AG20443 (cell line): ENCODE measurements at places on chromosomes 3 and 15.
A peak's percentile ranks its signal among the peaks of the same experiment; 100 is the strongest.

DNA sequence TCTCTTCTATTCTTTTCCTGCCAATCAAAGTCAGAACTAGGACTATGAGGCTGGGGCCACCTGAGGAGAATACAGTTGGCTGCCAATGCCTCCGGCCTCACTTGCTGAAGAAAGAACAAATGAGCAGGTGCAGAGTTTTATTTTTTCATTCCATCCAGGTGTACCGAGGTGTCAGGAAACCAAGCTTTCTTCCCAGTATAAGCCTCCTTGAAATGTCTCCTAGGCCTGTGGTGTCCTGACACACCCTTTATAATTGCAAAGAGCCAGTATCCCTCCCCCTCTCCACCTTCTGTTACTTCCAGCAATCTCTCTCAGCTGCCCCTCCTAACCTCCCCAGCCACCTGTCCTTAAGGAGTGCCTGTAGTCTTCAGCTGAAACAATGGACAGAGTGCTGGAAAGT is 127.9 kb downstream of the SLC9A9 start:
- no peak for DNase-seq

GRCh38 chr3:119657887-119658702 is 2.3 kb downstream of the POPDC2 start:
- no peak for DNase-seq

GRCh38 chr15:45653702-45654424 is 19.0 kb downstream of the SQOR start:
- DNase-seq: no peak

GRCh38 chr3:102790747-102791325 is 356.0 kb downstream of the ZPLD1 start:
- DNase-seq: peak; percentile 55

DNA sequence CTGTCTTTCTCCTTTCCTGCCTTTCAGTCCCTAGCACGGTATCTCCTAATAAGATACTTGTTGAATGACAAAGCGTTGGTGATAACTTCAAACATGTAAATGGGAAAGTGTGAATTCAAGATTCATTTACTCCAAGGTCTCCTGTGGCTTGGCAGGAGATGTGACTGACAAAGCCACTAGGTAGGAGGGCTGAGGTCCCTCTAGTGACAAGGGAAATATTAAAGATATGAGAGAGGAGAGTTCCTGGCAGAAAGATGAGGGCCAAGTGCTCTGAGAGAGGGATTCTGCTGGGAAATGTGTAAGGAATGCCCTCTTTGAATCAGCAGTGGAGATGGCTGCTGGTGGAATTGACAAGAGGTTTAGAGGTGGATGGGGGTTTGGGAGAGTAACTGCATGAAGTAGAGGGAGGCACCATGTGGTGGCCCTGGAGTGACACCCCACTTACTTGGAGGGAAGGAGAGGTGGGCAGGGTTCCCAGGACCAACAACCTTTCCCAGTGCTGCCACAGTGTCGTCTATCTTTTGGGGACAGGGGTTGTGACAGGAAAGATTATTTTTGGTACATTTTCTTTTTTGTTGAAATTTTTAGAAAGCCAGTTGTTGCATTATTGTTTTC is 43.0 kb upstream of the SCAANT1 start:
- DNase-seq: no peak

DNA sequence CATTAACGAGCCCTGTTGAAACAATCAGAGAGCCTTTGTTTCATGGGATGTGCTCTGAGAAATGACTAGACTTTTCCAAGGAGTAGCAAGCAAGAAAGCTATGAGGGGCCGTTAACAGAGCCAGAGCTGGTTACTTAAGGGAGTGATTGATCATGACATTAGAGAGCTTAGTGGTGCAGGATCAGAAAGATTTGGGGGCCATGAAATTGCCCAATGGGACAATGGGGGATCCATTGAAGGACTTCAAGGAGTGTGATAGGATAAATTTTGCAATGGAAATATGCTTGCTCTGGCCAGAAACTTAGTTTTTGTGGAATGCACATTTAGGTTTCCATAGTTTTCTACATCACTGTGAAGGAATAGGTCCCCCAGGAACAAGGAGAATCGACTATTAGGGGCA is 45.6 kb downstream of the LRRC3B start:
- no peak for DNase-seq

DNA sequence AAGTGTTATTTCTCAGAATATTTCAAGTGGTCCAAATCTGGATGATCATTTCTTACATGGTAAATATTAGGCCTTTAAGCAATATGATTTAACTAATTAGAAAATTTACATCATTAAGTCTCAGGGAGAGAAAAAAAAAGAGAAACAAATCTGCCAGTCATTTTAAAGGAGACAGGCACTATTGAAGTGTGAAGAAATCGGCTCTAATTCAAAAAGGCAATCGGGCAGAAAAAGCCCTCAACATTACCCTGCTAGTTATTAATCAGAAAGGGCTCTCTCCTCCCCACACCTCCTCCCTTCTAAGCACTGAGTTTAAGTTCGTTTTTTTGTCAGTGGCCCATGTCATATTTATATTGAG is 215.9 kb downstream of the MEIS2 start:
- no peak for DNase-seq

GRCh38 chr3:178875836-178876235 is 195.8 kb downstream of the ZMAT3 start:
- no peak for DNase-seq

DNA sequence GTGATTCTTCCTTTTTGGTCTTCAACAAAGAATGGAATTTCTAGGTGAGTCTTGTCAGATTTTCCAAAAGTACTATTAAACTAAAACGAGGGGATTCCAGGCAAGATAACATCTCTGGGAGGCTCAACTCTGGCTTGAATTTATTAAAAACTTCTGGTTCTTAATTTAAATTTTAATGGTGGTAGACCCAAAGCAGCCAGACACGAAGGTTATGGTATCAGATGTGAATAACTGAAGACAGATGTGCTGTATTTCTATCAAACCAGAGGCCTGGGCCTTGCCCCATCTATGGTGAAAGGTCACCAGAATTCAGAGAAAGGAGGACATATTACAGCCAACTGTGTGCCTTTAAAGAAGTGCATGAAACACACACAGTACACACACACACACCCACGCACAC is 283.2 kb upstream of the ICE2 start:
- DNase-seq: no peak

DNA sequence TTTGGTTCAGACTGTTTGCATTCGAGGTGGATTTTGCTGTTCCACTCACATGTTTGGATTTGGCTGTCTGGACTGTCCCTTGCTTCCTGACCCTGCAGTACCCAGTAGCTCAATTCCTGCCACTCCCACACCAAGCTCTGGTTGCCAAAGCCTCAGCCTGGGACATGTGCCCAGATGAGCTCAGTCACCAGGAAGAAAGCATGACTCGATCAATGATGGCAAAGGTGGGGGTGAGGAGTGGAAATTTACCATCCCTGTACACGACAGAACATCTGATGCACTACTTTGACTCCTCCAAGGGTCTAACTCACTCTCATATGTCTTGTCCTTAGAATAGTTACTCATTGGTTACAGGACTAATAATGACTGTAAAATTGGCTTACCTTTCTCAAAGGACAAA is 45.2 kb downstream of the ZNF385D start:
- DNase-seq: peak; percentile 89

GRCh38 chr3:12569836-12570235 is 12.9 kb downstream of the MKRN2 start:
- no peak for DNase-seq

- DNase-seq: peak; percentile 85
Measured at GRCh38 chr15:47756872-47757271, 39.6 kb downstream of the SEMA6D start.

DNA sequence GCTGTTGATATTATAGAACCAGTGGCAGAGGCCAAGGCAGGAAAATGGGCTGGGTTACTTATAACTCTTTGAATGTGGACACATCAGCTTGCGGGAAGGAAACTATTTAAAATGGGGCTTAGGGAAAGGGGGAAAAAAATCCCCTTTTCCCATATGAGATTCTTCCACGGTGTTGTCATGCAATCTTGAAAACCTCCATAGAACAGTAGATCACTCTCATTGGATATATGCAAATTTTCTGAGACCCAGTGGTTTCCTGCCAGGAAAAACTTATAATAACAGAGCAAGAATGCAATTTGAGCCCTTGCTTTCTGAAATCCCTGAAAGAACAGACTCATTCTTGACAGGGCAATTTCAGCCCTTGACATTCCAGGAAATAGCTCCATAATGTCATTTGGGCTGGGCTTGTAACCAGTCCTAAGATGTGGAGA is 31.1 kb downstream of the TMEM212 start:
- DNase-seq: peak; percentile 75

GRCh38 chr3:170656284-170656683 is 70.4 kb upstream of the SLC7A14 start:
- DNase-seq: no peak

DNA sequence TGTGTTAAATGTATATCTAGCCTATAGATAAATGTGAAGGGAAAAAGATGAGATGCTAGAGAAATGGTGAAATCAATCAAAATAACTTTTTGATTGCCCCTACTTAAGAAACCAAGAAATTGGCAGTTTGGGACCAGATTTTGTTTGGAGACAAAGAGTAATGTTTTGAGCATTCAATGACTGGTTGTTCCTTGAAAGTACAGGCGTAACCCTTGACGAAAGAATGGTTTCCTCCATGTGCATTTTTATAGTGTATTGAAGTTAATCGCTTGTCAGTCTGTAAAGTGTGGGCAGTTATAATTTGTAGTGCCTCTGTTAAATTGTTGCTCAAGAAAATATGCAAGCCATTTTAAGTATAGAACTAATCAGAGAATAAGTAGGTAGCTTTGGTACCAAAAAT is 1.2 kb downstream of the KIF23 start:
- DNase-seq: no peak

DNA sequence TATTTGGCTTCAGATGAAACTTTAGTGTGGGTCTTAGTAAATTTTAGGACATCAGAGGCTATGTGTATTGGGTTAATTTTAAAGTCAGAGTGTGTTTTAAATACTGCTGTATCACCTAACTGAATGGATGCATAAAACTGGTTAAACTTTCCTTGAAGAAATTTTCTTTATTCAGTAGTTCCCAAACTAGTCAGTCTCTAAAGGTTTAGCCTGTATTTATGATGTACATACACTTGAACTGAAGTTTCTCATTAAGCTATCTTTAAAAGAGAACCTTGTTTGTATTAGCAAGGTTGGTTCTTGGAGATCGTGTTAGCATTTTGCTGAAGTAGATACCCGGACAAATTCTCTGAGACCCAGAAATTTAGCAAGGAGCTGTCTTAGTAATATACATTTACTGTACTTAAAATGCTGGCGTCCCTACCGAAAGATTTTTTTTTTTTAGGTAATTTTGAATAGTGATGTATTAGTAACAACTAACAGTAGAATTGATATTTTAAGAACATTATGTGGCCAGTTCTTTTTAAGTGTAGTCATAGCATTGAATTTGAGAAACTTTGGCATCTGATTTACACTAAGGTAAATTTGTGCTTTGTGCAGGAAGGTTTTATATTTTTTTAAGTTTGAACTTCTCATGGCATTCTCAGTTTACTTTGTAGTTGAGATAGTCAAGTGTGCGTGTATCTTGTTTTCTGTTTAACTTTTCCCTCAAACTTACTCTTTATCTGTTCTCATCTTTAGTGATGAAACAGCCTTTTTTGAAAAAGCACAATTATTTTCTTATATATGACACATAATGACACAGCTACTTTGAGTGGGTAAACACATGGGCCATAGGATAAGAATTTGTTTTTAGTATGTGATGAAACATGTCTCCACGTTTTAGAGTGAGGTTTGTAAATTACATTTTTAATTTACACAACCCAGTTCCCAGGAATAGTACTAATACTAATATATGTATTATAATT is 2.9 kb downstream of the DIPK2A start:
- DNase-seq: no peak

DNA sequence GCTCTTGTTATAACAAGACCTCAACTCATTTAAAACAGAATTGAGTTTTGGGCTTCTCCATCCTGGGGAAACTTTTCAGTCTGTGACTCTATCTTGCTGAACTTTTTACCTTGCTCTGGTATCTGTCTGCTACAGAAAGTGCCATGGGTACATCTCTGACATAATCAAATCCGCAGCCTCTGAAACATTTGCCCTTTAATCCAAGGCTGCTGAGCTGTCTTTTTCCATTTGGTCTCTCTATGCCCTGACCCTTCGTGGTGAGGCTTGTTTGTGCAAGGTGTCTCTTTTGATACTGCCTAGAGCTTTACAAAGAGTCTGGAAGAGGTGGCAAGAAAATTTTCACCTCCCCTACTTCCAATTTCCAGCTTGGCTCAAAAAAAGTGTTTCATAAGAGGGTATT is 11.3 kb downstream of the TMEM108 start:
- DNase-seq: no peak

GRCh38 chr15:67715170-67715569 is 110.1 kb upstream of the SKOR1 start:
- no peak for DNase-seq

GRCh38 chr15:66405615-66406014 is 18.9 kb downstream of the MAP2K1 start:
- DNase-seq: no peak

DNA sequence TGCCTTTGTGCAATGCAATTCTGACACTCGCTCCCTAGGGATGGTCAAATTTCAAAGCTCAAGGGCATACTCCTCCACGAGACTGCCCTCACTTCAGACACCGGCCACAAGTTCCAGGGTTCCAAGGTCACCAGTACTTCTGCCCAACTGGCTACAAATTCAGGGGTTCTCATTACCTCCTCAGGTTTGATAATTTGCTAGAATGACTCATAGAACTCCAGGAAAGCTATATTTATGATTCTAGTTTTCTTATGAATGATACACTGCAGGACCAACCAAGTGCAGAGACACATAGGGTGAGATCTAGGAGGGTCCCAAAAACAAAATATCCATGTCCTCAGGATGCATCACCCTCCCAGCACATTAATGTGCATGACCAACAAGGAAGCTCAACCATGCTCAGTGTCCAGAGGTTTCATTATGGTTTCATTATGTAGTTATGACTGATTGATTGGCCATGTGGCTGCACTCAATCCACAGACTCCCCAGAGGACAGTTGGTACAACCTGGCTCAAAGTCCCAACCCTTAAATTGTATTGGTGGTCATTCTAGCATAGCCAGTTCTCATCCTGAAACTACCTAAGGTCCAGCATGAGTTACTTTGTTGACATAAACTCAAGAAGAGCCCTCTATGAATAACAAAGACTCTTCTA is 170.4 kb upstream of the LRRN1 start:
- no peak for DNase-seq

GRCh38 chr15:89121414-89121813 is 33.2 kb downstream of the ABHD2 start:
- DNase-seq: no peak

DNA sequence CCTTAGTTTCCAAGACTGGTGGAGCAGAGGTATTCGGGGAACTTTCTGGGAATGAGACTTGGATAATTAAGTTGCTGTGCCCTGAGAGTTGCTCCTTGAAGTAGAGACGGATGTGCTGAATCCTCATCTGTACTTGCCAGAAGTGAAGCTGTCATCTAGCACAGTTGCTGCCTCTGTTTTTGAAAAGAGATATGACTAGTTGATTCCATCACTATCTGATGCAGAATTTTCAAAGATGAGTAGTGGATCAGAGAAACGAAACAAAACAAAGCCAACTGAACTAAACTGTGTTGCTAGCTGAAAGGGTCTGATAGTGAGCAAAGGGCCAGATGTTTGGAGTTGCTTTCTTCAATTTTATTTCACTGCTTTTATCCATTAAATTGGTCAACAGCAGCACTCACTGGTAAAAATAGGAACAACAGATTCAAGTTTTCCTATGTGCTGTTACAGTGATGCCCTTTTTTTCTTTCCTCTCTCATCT is 52.7 kb downstream of the MITF start:
- DNase-seq: peak; percentile 16
